NCI-H2171 treated with DMSO at 0.1 percent for 48 hours (cell line): ENCODE measurements at places on chromosomes 2 and 18.
A peak's percentile ranks its signal among the peaks of the same experiment; 100 is the strongest.

GRCh38 chr2:99940963-99941362 lies 201.4 kb downstream of the AFF3 start:
- no peak for DNase-seq

DNA sequence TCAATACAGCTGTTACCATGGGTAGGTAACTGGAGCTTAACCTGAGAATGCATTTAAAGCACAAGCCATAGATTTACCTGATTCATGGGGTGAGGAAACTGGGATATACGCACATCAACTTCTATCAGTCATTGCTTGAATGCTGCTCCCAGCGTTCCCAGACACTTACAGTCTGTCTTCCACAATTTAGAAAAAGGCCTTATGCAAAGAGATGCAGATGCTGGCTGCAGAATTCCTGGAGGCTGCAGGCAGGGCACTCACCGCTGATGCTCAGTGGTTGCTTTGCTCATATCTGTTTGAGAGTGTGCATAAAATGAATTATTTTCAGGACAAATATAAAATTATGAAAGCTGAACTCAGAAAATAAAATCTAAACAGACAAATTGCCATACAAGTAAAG lies 950.7 kb upstream of the PIK3C3 start:
- no peak for DNase-seq

- DNase-seq, result no peak
Measured at GRCh38 chr2:156752042-156752441, 315.9 kb downstream of the GPD2 start.

DNA sequence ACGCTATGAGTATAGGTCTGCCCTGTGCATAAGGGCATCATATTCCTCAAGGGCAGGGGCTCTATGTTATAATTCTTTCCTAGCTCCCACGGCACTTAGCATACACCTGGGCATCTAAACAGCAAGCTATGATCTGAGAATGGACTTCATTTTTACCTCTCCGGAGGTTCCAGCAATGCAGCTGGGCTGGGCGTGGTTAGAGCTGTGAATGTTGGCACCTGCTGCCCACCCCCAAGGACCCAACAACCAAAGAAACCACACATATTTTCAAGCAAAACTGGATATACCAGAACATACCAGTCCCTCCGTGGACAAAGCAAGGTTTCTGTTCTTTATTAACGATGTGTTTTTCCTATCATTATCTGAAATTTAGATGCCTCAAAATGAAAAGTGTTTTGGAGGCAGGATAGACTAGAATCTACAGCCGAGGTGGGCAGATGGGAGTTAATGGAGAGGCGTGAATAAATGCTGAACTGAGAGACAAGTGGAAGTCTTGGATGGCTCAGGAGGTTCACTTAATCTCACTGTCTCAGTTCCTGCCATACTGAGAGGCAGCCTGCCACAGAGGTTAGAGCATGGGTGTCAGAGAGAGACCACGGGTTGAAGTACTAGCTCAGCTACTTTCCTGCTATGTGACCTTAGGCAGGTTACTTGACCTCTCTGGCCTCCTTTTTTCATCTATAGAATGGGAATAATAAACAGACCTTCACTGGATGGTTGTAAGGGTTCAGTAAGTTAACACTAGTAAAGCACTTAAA lies 186.6 kb upstream of the SMAD2 start:
- DNase-seq, result no peak

GRCh38 chr2:5849562-5849961 lies 157.4 kb downstream of the SOX11 start:
- DNase-seq, result no peak

- no peak for DNase-seq
Measured at GRCh38 chr2:10277293-10278028, 25.2 kb upstream of the HPCAL1 start.

GRCh38 chr2:206245265-206245672 lies 29.2 kb upstream of the ZDBF2 start:
- DNase-seq, result no peak

GRCh38 chr18:30957066-30957465 lies 85.5 kb downstream of the DSC3 start:
- DNase-seq, result no peak

DNA sequence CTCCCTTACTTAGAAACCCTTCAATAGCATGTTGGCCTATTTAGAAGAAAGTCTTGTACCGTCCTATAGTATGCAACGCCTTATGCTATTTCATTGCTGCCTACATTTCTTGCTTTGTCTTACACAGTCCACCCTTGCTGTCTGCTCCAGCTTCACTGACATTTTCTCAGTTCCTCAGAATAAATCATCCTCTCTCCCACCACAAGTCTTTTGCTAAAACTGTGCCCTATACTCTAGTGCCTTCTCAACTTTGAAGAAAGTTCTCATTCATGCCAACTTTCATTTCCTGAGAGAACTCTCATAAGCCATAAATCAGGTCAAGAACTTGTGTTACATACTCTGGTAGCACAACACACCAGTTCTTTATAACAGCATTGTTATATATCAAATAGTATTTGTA lies 54.3 kb upstream of the COL3A1 start:
- no peak for DNase-seq

- no peak for DNase-seq
Measured at GRCh38 chr2:24175631-24176187, 856 bp downstream of the FAM228A start.

DNA sequence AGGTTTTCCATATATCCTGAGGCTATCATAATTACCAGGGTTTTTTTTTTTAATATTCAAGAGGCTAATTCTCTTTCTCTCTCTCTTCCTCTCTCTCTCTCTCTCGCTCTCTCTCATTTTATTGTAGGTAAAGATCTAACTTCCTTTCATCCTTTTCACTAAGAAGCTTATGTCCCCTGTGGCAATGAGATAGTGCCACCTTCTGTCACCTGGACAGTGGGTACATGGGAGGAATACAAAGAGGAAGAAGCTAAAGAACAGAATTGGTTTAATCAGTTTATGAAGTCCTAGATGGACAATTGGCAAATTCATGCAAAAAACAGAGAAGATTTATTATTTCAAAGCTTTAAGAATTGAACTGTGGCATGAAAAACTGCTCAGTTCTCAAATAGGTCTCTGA lies 1582.3 kb upstream of the TMEFF2 start:
- no peak for DNase-seq

DNA sequence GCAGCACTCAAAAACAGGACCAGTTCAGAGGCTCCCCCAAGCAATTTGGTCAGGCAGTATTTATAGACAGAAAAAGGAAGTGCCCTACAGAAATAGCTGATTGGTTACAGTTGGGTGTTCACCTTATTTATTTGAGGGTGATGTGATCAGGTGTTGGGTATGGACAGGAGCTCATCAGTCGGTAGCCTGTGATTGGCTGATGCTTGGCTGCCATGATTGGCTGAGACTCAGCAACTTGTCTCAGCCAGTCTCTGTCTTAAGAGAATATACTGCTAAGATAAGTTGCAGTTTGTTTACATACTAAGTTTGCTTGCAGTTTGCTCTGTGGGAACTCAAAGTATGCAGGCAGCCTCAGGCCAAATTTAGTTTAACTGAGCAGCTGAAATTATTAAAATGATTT lies 9.4 kb downstream of the ABCG8 start:
- DNase-seq, result no peak

- DNase-seq, result no peak
Measured at GRCh38 chr2:217631115-217631514, 371.7 kb downstream of the TNS1 start.

GRCh38 chr2:127535422-127535901 lies at the start of gene MYO7B:
Gene MYO7B (plus strand): TSS chr2:127535683. CDS start chr2:127559723, 24,040 bp downstream.
- no peak for DNase-seq

DNA sequence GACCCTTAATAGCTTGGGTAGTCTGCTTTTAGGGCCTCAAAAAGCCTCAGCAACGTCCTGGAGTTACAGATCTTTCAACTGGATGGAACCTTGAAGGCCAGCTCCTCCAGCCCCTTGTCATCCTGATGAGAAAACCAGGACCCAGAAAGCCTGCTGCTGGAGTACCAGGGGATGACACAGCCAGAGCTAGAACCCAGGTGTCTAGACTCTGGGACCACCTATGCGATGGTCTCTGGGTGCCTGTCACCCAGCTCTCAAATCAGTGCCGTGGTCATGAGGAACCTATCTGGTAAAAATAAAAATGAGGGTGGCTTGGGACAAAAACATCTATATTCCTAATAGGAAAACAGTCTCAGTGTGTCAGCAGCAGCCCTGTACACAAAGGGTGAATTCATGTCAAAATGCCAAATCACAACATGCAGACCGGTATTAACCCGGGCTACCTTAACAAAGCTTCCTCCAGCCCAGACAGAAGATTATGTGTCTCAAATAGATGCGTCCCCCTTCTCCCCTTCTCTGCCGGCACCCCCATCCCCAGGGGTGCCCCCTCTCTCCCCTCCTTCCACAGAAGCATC lies 28.5 kb downstream of the SMAD7 start:
- DNase-seq, result no peak

DNA sequence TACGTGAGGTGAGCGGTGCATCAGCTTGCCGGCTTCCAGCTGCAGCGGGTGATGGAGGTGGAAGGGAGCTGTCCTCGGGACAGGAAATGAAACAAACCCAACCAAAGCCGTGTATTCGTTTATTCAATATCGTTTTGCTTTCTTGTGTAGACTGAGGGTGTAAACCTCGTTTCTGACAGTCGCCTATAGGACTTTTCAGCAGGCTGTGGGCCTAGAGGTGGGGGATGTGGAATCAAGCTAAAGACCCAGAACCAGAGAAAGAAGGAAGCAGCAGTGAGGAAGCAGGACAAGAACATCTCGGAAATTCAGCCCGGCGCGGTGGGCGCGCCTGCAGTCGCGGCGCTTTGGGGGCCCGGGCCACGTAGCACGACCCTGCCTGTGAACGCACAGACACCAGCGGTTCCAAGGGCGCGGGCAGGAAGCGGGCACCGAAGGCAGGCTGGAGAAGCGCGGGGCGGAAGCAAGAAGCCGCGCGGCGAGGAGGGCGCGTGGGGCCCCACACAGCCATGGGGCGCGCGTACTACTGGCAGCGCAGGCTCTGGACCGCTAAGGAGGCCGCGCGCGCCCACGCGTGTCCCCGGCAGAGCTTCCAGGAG lies 755 bp upstream of the ATP9B start:
- DNase-seq, result no peak

- no peak for DNase-seq
Measured at GRCh38 chr18:697012-697411, 15.4 kb downstream of the ENOSF1 start.

GRCh38 chr2:72669121-72669520 lies 156.7 kb downstream of the EXOC6B start:
- DNase-seq, result no peak

DNA sequence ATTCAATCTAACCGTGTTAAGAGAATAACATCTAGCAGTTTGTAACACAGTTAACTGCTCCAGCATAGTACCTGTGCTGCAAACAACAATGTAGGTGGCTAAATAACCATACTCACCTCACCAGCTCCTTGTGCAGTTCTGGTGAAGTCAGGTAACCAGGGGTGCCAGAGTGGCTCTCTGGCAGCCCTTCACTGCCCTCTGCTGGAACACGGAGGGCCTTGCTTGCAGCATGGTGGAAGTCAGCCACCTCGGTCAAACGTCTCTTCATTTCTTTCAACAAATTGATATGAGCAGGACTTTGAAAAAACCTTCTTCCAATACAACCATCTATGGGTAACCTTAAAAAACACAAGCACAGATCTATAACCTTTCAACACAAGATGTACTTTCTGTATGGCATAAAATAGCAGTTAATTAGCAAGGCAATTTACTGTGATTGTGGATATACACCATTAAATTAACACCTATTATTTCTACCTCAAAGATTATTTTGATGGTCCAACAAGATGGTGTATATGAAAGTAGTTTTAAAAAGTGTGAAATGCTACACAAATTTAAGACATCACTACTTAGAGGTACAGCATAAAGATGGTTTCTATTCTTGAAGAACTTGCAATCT lies 56.6 kb downstream of the EPG5 start:
- DNase-seq, result peak; percentile 62

GRCh38 chr2:174683392-174683759 lies 80.9 kb downstream of the CHRNA1 start:
- DNase-seq, result no peak

- no peak for DNase-seq
Measured at GRCh38 chr2:122384768-122385333, 629.4 kb downstream of the TSN start.

GRCh38 chr2:157363612-157364101 lies 38.0 kb upstream of the ERMN start:
- no peak for DNase-seq

DNA sequence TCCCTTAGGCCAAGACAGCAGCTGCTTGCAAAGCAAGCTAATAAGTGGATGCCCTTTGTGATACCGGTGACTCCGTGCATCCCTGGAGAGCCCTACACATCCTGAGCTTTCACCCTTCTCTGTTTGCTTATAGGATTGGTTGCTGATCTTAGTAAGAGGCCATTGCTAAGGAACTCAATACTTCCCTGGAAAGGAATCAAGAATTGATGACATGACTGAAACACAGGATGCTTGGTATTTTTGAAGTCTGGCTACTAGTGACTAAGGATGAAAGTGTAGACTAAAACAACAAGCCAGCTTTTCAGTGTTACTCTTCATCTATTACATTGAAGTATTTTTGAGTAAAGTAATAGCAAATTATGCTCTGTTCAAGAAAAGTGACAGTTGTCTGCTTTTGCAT lies 123.0 kb upstream of the SERPINE2 start:
- no peak for DNase-seq

DNA sequence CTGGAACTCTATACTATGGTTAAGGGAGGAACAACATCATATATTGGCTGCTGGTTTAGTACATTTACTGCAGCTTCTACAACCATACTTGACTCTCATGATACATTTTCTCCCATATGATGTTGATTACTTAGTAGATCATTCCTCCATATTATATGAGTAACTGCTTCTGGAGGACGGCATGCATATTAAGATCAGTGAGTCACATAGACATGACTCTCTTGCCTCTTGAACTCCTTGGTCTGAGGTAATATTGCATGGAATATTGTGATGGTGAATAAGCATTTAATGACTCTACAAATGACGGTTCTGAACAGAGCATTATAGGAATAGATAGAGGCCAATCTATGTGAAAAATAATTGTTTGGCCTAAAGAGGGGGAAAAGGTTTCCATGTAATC lies 418.8 kb upstream of the SPHKAP start:
- no peak for DNase-seq

- peak; percentile 76 for DNase-seq
Measured at GRCh38 chr2:80073134-80073561, 231.4 kb downstream of the LRRTM1 start.

GRCh38 chr2:191165176-191165643 lies 14.4 kb upstream of the STAT4 start:
- DNase-seq, result peak; percentile 68

DNA sequence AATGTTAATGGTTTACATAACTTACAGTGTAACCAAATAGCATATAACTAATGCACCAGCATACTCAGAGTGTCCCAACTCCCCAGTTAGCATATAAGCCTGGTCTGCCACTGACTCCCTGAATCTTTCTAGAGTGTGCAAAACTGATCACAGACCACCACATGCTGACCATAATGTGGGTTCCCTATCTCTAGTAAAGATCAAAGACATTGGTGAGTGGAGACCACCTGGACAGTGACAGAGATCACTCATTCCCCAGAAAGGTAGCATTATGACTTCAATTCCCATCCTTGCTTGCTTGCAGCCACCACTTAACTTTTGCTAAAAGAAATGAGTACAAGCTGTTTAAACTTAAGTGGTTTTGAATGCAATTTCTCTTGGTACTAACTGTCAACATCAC lies 39.0 kb downstream of the KANSL1L start:
- DNase-seq, result no peak

- peak; percentile 24 for DNase-seq
Measured at GRCh38 chr2:46704593-46704992, 211.0 kb downstream of the MCFD2 start.
